ENCODE measurements at places on chromosomes 13 and 19.
A peak's percentile ranks its signal among the peaks of the same experiment; 100 is the strongest.

GRCh38 chr13:80551650-80552497 lies 210.9 kb upstream of the SPRY2 start:
- no peak for DNase-seq

DNA sequence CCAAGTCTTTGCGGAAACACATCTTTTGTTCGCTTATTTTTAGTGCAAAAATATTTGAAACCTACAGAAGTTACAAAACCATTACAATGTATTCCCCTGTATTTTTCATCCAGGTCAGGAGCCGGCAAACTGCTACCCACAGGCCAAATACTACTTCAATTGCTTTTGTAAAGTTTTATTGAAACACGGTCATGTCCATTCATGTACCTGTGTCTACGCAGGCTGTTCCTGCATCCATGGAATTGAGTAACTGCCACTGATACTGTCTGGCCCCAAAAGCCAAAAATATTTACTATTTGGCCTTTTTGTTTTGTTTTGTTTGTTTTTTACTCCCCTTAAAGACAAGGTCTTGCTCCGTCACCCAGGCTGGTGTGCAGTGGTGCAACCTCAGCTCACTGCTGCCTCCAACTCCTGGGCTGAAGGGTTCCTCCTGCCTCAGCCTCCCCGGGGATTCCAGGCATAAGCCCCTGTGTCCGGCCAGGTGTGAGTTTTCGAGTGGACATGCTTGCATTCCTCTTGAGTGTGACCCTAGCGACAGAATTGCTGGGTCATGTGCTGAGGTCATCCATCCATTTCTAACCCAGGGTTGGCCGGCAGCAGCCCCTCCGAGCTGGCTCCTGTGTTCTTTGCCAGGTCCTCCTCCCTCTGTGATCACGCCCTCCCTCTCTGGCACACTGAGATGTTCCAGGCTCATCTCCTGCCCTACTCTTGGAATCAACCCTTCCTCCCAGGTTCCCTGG lies 10.9 kb upstream of the S1PR4 start:
- no peak for DNase-seq

DNA sequence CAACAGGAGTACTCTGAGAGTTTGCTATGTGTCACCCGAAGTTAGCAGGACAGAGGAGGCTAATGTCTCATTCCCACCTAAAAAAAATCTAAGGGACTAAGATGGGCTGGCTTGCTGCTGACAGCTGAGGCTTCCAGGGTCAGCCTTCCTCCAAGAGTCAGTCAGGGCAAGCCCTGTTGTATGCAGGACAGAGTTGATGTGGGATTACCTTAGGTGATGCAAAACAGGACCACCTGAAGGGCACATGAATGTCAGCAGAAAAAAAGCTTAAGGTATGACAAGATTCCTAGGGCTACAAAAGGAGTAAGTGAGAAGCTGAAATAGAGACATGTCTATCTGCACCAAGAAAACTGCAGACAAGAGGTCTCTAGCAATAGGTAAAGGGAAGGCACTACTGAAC lies 151.5 kb downstream of the NHLRC3 start:
- no peak for DNase-seq

DNA sequence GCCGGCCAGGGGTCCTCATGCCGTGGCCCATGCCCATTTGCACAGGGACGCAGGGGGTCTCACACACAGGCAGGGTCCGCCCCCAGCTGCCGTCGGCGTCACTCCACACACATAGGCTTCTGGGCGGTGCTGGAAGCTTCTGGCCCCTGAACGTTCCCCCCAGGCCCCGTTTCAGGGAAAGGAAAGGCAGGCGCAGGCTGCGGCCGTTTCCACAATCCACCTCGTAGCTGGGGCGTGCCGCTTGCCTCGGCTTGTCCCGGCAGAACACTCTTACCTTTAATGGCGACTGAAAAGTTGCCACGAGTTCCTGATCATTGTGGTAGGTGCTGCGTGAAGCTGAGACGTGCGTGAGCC lies 53.4 kb downstream of the MCF2L start:
- DNase-seq, result no peak

DNA sequence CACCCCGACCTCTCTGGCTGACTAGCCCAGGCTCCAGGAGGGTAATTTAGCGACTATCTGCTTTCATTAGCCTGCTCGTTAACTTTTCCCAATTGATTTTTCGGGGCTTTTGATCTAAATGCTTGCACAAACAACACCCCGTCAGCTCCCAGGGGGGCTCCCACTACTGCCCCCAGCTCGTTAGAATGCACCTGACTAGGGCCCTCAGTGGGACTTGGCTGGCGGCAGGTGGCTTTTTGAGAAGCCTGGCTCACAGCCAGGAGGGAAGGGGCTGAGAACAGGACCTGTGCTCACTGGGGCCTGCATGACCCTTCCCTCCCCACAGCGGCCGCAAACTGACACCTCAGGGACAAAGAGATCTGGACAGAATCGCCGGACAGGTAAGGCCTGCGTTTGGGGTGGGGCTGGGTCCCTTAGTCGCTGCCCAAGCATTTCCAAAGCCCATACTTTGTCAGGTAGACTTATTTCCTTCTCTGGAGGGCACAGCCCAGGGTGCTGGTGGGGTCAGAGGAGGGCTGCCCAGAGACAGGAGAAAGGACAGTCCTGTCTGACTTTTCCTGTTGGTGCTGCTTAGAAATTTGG lies 7.6 kb upstream of the CD79A start:
- no peak for DNase-seq

- no peak for DNase-seq
Measured at GRCh38 chr19:10133596-10133995, 13.9 kb upstream of the EIF3G start.

DNA sequence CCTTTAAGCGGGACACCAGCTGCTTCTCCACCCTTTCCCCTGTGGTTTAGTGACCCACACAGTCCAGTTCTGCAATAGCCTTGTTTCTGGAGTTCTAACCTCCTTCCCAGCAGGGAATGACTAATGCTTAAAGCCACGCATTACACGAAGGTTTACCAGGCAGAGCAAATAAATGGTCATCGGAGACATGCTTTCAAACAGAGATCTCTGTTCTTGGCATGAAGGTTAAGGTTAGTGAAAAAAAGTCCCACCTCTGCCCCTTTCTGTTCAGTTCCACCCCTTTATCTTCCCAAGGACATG lies 25.3 kb upstream of the MEDAG start:
- no peak for DNase-seq

GRCh38 chr19:31257025-31257424 lies 92.2 kb downstream of the TSHZ3 start:
- DNase-seq, result no peak

- DNase-seq, result no peak
Measured at GRCh38 chr19:47762615-47763308, 15.7 kb upstream of the SELENOW start.

- DNase-seq, result no peak
Measured at GRCh38 chr13:114119196-114119595, 13.2 kb downstream of the RASA3 start.

- no peak for DNase-seq
Measured at GRCh38 chr19:53571339-53571738, 33.4 kb downstream of the ZNF331 start.

GRCh38 chr13:97932036-97932435 lies 21.4 kb upstream of the IPO5 start:
- DNase-seq, result no peak

- DNase-seq, result peak; percentile 48
Measured at GRCh38 chr19:18519962-18520847, 1.7 kb downstream of the ELL start.

DNA sequence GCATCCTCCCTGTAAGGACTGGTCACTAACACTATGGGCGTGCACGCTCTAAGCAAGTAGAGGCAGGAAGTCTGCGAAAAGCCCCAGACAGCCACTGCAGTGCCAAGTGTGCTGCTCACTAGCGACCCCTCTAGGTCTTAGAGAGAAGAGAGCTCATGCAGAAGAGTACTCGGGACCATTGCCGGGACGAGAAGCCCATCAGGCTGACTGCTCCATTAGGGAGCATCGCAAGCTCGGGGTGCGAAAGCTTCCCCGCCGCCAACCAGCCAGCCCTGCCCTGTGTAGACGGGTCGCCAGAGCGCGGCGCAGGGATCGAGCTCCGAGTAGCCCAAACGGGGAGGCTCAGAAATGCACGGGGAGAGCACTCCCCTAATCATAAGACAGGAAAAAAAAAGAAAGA lies 16.6 kb downstream of the POU4F1 start:
- no peak for DNase-seq

GRCh38 chr19:1756705-1757465 lies 3.6 kb downstream of the ONECUT3 start:
- no peak for DNase-seq

All from activated T-cell treated with anti-CD3 and anti-CD28 coated beads for 48 hours (primary cell).